ENCODE measurements at places on chromosomes 6 and 20.

DNA sequence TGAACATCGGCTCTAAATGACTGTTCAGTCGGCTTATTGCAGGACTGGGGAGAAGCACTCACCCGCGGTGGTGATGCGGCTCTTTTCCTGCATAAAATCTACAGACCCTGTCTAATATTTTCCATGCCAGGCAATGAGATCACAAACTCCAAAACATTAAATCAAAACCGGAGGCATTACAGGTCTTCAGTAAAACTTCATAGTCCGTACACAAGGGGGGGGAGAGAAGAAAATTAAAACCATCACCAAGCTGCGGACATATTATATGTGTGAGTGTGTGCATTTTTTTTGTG, 6.3 kb upstream of the PAX1 start:
- DNase-seq = no peak

DNA sequence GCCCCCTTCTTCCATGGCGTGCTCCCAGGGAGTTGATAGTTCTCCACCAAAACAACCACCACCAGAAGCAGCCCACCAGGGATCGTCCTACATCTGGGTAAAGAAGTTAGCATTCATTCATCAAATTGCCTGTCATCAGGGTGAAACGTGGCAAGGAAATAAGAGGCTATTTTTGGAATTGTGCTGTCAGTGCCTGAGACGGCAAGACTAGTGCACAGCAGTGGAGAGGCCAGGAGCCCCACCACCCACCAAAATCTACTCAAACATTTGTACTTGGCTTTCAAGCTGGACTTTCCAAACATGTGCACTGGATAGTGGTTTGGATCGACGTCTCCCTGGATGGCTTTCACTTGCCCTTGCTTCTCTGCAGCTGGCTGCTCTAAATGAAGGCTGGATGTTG, 44.8 kb downstream of the TXNDC5 start:
- DNase-seq = no peak

DNA sequence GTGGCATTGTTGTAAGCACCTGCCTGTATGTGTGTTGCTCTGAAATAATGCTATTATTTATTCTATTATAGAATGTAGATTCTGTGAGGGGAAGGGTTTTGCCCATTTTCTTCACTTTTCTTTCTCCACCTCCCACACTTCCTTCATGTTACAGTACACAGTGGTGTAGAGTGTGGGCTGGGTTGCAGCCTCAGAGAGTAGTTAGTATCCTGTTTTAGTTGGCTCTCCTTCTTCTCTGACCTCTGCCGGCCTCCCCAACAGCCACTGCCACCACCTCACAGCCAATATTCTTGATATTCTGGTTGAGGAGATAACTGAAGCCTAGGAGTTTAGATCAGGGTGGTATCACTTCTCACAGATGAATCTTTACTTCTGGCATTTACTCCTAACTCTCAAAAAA, 143.4 kb downstream of the BCKDHB start:
- no peak for DNase-seq

DNA sequence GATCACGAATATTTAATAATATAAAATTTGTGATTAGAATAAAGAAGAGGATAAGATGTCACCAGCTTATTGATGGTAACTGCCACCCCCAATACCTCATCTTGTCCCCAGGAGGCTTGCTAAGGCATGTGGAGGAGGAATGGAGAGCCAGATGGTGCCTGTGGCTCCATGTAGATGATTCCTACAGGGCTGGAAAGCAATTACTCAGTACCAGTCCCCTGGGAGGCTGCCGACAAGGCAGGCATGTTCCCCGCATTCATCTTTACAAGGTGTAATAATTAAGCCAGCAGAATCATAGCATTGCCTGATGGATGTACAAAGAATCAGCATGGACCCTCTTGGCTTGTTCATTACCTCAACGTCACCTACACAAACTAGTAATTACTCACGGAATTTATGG, 155.3 kb downstream of the PLCB1 start:
- DNase-seq = no peak

DNA sequence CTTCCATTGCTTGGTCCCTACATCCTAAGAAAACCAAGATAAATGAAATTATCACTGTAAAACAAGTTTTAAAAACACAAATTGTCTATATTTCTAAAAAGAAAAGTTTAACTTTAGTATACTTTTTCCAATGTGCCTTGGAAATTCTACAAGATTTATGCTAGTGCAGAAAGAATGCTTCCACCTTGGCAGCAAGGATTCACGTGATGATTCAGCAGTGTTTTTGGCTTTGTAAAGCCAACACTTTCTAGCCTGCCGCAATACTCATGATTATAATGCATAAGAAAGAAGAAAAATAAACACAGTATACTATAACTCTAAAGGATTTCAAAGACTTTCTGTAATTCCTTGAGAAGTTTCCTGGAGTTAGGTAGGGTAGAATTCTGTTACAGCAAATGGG, 442.7 kb downstream of the TENT5A start:
- no peak for DNase-seq

GRCh38 chr6:14063756-14064155, 53.8 kb upstream of the CD83 start:
- no peak for DNase-seq

- no peak for DNase-seq
Measured at GRCh38 chr6:111038534-111039252, 48.6 kb upstream of the SLC16A10 start.

GRCh38 chr6:18265787-18266522, 1.6 kb upstream of the DEK start:
- DNase-seq = no peak

DNA sequence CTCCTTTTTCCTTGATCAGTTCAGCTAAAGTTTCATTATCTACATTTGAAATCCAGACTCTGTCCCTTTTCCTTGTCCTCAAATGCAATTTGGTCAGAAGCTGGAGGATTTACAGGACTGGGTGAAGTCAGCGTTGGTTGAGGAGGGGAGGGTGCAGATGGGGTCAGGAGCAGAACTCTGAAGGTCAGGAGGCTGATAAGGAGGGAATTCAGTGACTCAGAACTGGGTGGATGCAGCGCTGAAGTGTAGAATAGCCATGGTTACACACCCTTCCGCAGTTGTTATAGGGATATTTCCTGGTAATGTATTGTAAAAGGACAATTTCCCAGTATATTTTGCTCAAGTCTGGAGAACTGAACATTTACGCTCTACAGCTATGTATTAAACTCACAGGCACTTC, 133.1 kb upstream of the FOXA2 start:
- DNase-seq = no peak

DNA sequence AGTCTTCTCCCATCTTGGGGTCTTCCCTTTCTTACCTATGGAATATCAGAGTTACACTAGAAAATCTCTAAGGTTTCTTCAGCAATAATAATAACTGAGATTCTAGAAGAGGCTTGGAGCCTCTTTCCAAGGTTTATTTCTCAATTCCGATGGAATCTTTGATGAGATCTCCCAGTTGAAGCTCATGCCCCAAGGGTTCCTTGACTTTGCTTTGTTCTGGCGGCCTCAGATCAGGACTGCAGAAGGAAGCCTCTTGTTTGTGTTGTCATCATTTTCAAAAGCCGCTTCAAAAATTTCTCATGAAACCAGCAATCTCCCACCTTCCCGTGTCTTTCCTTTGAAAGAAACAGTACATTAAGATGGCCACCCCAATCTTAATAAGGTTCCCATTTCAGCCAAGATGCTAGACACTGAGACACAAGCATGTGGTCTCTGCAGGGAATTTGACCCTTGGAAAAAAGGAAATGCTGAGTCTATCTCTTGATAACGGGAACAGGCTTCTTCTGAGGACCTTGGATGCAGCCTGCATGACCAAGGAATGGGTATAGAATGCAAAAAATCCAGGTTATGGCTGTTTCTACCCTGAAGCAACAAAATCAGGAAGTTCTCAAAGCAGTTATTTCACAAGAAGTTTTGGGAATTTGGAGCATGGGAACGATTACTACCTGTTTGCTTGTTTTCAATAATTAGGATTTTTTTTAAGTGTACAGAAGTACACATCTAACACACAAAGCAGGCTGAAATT, 141.6 kb downstream of the CD24 start:
- DNase-seq = no peak

DNA sequence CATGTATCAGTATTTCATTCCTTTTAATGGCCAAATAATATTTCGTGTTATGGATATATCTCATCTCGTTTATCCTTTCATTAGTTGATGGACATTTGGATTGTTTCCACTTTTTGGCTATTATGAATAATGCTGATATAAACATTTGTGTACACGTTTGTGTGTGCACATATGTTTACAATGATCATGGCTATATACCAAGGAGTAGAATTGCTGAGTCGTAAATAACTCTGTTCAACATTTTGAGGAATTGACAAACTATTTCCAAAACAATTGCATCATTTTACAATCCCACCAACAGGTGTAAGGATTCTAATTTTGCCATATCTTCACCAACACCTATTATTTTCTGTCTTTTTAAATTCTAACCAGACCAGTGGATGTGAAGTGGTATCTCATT, 26.3 kb upstream of the PNRC1 start:
- no peak for DNase-seq

- no peak for DNase-seq
Measured at GRCh38 chr6:39243809-39244208, 14.5 kb upstream of the KCNK5 start.

GRCh38 chr20:57959018-57959417, 249.2 kb upstream of the PMEPA1 start:
- DNase-seq = peak; percentile 62

DNA sequence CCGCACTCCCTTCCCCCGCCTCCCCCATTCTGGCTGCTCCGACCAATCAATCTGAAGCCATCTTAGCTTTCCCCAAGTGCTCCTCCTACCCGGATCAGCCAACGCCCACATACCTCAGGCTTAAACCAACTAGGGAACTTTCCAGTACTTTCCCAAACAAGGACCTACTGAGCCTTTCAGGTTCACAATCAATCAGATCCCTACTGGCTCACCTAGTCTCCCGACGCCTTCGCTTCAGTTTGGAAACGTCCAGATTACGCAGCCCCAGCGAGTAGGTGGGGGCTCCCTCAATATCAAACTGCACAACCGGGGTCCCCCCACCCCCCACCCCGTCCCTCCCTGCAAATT, 432 bp downstream of the HSPA1L start:
- peak; percentile 96 for DNase-seq

- DNase-seq = no peak
Measured at GRCh38 chr6:124535299-124535698, 426.9 kb upstream of the RNF217 start.

GRCh38 chr20:49756241-49756640, 42.6 kb upstream of the B4GALT5 start:
- no peak for DNase-seq

GRCh38 chr20:45962031-45962755, 9.8 kb downstream of the ZNF335 start:
- no peak for DNase-seq

DNA sequence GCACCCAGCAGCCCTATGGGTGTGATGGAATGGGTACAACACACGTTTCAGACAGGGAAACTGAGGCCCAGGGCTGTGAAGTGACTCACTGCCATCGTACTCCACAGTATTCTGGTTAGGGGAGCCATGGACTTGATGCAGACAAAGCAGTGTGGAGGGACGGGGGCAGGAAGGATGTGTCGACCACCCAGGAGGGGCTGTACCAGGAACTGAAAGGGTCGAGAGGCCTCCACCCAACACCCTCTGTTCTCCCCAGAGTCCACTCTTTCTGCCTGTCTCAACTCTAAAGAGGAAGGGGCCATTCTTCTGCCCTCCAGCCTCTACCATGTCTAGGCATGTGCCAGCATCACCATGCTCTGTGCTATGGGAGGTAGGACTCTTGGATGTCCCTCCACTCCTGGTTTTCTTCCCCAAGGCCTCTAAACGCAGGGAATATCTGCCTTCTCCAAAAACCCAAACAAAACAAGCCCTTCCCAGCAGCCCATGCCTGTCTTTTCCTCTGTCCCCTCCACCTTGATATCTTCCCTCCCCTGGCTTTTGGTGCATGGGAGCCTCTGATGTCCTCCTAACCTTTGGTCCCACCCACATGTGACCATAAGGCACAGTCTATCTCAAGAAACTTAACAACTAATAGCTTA, 7.4 kb downstream of the SLC22A1 start:
- DNase-seq = no peak

GRCh38 chr6:163952005-163952404, 537.5 kb downstream of the QKI start:
- no peak for DNase-seq

DNA sequence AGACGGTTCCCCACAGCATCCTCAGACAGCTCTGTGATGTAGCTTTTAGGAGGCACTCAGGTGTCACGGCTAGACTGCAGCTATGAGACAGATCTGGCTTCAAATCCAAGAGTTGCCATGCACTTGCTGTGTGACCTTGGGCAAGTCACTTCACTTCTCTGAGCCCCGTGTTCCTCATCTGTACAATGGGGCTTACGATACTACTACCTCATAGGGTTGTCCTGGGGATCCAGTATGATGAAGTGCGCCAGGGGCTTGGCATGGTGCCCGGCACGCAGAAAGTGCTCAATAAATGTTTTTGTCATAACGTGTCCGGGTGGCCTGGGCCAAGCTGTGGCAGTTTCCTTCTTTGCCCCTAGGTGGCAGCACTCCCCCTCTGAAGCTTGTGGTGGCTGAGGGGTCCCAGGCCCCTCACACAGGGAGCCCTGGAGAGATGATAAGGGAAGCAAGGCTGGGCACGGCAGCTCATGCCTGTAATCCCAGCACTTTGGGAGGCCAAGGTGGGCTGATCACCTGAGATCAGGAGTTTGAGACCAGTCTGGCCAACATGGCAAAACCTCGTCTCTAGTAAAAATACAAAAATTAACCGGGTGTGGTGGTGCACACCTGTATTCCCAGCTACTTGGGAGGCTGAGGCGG, 19.1 kb upstream of the CHMP4B start:
- DNase-seq = peak; percentile 61

DNA sequence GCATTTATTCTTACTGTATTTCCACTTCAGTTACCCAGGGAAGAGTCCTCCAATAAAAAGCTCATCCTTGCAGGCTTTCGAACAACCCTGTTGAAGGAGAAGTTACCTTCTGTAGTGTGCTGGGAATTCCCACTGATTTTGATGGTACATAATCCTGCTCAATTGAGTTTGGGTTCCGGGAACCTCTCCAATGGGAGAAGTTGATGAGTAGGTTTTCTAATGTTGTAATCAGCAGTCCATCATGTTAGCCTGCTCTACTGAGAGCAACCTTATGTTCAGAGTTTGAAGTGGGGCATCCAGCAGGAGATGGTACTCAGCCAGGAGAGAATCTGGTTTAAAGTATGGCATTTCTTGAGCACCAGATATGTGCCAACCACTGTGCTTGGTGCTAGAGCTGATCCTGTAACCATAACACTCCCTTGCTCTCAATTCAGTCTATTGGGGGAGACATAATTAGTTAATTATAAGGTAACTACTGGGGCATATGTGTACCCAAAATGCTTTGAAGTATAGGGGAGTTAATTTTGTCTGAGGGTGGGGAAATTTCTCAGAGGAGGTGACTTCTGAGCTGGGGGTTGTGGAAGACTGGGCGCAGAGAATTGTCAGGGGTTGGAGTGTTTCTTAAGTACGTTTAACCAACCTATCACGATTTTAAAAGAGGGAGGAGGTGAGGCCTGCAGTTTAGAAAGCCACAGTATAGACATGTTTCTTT, 2.1 kb downstream of the TOP1 start:
- no peak for DNase-seq

- DNase-seq = peak; percentile 44
Measured at GRCh38 chr6:117906958-117907600, at the start of gene SLC35F1. SLC35F1 (plus strand) TSS chr6:117907264.

All from body of pancreas (tissue), 4 donors.